ENCODE measurements at places on chromosomes 12 and 14.

DNA sequence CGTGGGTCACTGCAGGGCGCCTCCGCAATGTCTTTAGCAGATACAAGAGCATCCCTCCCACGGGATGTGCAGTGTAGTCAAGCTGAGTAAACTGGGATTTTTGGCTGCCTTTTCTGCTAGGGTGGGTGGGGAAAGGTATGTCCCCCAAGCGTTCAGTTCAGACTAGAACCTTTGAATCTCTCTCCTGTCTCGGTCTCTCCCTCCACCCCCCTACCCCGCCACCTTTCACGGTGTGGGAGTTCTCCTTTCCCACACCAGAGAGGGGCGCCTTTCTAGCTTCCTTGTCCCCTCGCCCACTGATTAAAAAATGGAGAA, 525 bp upstream of the FAR2 start:
- no peak for DNase-seq

DNA sequence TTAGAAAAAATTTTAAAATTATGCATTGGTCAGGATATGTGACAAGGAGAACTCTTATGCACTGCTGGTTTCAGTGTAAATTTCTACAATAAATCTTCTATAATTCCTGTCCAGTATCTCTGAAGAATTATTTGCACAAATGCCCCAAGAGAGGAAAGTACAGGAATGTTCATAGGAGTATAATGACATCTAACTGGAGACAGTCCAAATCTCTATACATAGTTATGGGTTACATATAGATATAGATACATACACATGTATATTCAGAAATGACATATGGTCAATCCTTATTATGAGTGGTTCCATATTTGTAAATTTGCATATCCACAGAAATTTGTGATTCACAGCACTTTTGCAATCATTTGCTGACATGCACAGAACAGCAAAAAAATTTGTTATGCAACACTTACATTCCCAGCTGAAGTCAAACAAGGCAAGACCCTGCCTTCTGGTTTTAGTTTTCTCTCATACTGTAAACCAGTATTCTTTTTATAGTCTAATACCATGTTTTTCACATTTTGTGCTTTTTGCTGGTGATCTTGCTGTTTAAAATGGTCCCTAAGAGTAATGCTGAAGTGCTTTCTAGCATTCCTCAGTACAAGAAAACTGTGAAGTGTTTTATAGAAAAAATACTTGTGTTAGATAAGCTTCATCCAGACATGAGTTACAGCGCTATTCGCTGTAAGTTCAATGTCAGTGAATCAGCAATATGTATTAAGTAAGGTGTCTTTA, 103.8 kb downstream of the SLC16A7 start:
- no peak for DNase-seq

DNA sequence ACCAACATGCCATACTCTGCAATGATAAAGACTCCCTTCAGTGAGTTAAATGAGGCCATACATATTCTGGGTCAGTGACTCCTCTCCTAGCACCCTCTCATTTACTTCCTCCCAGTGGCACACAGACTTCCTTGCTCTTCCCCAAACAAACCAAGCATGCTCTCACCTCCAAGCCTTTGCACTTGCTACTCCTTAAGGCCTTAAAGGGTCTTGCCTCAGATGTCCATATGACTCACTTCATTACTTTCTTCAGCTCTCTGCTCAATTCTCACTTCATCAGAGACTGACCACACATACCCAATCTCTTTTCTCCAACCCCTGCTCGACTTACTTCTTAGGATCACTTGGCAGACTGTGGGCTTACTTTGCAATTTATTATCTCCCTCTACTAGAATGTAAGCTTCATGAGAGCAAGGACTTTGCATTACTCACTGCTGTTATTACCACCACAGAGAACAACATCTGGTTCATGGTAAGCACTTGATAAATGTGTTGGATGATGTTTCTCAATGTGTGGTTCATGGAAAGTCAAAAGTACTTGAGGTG, 22.8 kb downstream of the DDX24 start:
- no peak for DNase-seq

DNA sequence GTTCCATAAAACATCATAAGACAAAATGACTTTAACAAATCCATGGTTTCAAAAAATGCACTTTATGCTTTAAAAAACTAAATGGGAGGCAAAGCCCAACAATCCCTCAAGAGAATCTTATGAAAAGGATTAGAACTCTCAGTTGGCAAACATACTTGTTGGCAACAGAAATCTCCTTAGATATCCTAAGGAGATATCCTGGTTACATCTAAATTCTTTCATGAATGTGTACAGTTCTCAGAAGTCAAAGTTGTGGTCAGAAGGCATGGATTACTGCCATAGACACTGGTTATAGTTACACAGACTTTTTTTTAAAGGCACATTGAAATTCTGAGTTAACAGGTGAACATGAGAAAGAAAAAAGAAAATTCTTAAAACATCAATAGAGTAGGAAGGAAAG, 17.5 kb upstream of the ISM2 start:
- no peak for DNase-seq

DNA sequence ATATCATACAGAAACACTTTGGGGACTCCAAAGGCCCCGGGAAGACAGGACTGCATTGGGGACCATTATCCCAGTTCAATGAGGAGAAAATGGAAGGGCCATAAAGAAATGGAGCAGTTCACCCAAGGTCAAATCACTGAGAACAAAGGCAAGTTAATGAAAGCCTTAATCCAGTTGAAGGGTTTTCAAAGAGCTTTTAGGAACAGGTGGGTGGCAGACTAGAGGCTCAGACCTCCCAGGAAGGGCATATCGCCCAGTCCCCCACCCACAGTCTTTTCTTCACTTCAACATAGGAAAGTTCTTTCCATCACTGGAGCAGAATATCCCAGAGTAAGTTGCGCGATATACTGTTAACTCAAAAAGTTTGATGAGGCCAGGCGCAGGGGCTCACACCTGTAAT, 136.1 kb upstream of the CCND2 start:
- DNase-seq = no peak

DNA sequence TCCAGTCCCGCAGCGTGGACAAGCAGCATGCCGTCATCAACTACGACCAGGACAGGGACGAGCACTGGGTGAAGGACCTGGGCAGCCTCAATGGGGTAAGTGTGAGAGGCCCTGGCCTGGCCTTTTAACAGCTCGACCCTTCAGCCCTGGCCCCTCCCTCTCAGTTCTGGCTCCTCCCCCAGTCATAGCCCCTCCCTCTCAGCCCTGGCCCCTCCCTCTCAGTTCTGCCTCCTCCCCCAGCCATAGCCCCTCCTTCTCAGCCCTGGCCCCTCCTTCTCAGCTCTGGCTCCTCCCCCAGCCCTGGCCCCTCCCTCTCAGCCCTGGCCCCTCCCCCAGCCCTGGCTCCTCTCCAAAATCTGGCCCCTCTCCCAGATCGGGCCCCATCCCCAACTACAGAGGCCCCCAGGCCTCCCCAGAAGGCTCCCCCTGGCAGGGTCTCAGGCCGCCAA, 11.2 kb downstream of the CEP170B start:
- DNase-seq = no peak

DNA sequence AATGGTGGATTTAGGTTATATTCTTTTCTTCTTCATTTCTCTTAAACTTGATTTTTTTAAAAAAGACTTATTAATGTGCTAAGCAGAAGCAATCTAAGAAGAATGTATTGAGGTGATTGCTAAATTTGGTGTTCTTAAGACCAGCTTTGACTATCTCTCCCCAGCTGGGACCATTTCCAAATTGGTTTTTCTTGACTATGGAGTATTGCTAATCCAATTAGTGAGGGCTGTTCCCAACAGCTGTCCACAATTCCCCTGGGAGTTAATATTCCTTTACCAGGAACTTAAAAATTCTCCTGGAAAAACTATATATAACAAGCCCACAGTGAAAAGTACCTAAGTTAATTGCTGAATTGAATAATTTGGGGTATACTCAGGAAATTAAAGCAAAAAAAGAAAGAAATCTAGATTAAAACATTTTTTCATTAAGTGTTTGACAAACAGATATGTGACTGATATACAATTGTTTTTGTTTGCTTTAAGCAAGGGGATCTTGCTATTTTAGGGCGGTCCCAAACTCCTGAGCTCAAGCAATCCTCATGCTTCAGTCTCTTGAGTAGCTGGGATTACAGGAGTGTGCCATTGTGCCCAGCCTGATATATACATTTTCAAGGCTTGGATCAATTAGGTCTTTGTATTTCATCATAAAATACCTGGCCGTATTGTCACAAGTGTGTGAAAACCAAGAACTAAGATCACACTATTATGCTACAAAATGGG, 105.0 kb downstream of the FAR2 start:
- DNase-seq = no peak

DNA sequence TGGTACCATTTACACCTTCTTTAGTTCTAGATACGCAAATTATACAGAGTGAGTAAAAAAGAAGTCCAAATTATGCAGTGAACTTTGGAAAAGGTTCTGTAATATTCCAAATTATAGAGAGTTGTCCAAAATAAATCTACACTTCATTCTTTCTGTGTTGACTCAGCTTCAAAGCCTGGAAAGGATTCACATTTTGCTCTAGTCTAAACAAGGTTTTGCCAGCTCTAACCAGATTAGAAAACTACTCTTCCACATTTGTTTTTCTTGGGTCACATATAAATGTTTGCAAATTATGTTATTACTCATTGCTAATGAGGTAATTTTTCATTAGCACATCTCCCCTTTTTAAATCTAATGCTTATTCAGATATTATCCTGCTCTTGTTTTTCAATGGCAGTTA, 1562.4 kb upstream of the SEL1L start:
- no peak for DNase-seq

DNA sequence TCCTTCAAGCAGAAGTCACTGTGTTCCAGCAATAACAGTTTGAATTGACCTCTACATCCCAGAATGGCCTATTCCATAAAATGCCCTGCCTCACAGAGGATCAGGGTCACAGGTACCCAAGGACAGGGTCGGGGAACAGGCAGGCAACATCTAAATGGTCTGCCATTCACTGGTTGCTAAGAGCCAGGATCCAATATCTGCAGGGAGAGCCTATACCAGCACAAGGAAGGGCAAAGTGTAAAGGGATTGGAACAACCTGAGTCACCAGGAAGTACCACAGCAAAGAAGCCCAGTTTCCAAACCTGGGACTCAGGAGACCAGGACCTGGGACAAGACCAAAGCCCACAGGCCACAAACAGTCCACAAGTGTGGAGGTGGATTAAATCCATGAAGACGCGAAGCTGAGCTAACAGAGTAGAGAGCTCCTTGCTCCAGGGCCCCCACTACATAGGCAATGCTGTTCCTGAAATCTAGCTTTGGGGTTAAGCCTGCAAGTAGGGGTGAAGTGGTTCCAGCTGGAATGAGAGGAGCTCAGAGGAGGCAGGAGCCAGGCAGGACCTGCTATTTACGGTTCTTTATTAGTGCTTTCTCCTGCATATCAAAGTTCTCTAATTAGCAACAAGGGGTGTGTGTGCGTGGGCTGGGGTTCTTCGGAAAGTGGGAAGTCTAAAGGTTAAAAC, 274.3 kb downstream of the BCL11B start:
- no peak for DNase-seq

GRCh38 chr12:126704609-126705008, 1562.4 kb upstream of the TMEM132C start:
- no peak for DNase-seq

GRCh38 chr12:1797011-1797901, 23.1 kb upstream of the LRTM2 start:
- DNase-seq = no peak

GRCh38 chr12:31922341-31923062, 36.7 kb upstream of the RESF1 start:
- DNase-seq = no peak

- no peak for DNase-seq
Measured at GRCh38 chr12:101596172-101596571, 1.4 kb downstream of the MYBPC1 start.
